Fibroblast of lung (primary cell): ENCODE measurements at places on chromosomes 4 and X.
A peak's percentile ranks its signal among the peaks of the same experiment; 100 is the strongest.

DNA sequence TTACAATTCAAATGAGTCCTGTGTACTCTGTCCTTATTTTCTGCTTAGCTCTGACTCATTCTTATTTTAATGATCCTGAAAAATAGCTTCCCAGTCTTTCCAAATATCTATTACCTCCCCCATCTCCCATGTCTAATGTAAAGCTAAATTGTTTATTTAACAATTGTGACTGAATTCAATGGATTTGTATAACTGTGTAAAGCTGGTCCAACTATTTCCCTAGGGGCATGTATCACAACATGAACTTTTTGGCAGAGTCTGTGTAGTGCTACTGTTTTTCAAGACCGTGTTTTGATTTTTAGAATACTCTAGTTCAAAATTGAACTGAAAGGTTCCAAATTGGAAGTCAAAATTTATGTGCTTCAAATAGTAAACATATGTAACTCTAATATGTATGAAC, 67.8 kb downstream of the SPCS3 start:
- peak; percentile 88 for DNase-seq

DNA sequence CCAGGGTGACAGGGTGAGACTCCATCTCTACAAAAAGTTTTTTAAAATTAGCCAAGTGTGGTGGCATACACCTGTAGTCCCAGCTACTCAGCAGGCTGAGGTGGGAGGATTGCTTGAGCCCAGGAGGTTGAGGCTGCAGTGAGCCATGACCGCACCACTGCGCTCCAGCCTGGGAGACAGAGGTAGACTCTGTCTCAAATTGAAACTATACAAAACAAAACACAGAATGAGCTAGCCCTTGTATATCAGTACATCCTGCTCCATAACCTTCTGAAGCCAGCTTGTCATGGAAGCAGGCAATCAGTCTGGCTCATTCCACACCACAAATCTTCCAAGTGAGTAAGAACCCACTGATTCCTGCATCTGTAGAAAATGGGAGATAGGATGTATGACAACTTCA, 49.0 kb downstream of the CD99L2 start:
- no peak for DNase-seq

- no peak for DNase-seq
These were observed 64.3 kb upstream of the FTHL17 start for GRCh38 chrX:31136144-31136611.

GRCh38 chr4:73445383-73446335, 9.6 kb downstream of the AFP start:
- DNase-seq, result no peak

GRCh38 chr4:174394915-174395314, 111.2 kb downstream of the CEP44 start:
- peak; percentile 78 for DNase-seq

GRCh38 chr4:56301181-56301996, 85.9 kb downstream of the AASDH start:
- DNase-seq, result peak; percentile 93

- DNase-seq, result peak; percentile 94
These were observed 177.2 kb downstream of the AMELX start for GRCh38 chrX:11470250-11470974.

GRCh38 chr4:7333024-7333780, 101.5 kb downstream of the PSAPL1 start:
- no peak for DNase-seq

DNA sequence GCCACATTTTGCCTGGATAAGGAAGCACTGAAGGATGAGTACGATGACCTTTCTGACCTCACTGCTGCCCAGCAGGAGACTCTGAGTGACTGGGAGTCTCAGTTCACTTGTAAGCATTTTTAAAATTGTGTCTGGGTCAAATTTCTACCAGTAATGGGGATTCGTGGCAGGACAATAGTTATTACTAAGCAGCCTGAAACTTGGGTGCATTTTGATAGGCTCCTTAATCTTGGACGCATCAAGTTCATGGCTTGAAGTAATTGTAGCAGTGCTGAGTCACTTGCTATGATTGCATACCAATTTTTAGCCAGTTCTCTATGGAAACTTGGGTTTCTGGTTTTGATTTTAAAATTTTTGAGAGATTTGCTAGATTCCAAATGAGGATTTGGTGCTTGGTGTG, 4.3 kb downstream of the PGRMC1 start:
- peak; percentile 87 for DNase-seq

- DNase-seq, result peak; percentile 32
These were observed 11.3 kb upstream of the COX18 start for GRCh38 chr4:73080789-73081188.
